ENCODE measurements at places on chromosomes 13 and 19.

- no peak for DNase-seq
Observed at GRCh38 chr19:42115219-42115618, 17.0 kb downstream of the POU2F2 start.

- DNase-seq: no peak
Observed at GRCh38 chr13:73131247-73131646, 72.4 kb downstream of the KLF5 start.

DNA sequence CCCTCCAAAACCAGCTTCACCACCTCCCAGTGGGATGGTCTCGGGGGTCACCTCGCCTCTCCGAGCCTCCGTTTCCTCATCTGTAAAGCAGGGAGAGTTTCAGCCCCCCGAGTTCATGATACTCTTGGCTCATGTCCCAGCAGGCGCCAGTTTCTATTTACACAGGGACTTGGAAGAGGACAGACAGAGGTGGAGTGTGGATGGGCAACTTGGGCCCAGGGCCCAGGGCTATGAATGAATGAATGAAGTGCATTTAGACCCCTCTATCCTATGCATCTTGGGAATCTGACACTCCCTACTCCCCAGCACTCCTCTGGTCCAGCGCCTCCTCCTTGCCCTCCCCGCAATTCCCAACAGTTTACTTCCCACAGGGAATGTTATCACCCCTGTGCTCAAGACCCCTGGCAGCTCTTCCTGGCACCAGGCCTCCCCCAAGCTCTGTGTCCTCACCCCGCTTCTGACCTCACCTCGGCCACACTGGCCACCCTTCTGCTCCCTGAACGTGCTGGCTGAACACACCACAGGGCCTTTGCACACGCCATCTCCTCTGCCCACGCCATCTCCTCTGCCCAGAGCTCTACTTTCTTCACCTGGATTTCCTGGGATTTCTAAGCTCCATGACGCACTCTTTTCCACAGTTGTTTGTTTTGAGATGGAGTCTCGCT is 4.9 kb upstream of the C2CD4C start:
- DNase-seq: no peak

DNA sequence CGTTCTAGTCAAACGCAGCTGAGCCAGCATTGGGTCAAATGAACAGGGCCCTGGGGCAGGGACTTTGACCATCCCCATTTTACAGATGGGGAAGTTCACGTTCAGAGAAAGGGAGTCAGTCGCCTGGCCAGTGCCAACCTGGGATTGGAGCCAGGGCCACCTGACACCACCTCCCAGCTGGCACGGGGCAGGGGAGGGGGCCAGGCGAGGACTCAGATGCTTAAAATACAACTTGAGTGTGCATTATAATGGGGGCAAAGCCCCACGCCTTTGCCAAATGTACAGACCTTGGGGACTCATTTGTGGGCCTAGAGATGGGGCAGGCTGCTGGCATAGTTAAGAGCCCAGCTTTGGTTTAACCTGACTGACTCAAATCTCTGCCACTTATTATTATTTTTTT is 14.6 kb downstream of the PRR12 start:
- no peak for DNase-seq

GRCh38 chr19:35034588-35035382 is 4.5 kb downstream of the SCN1B start:
- no peak for DNase-seq

GRCh38 chr19:53813996-53814395 is 10.1 kb downstream of the NLRP12 start:
- no peak for DNase-seq

DNA sequence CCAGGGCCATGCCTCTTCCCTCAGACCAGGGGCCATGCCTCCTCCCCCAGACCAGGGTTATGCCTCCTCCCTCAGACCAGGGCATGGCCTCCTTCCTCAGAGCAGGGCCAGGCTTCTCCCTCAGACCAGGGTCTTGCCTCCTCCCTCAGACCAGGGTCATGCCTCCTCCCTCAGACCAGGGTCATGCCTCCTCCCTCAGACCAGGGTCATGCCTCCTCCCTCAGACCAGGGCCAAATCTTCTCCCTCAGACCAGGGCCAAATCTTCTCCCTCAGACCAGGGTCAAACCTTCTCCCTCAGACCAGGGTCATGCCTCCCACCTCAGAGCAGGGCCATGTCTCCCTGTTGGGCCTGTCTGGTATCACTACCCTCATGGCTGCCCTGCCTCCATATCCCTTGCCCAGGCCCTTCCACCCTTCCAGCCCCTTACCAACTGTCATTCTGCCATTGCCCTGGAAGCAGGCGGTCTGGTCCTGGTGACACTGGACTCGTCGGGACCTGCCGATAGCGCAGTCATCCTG is 4.2 kb downstream of the LYPD5 start:
- no peak for DNase-seq

GRCh38 chr13:48494874-48495273 is 38.0 kb downstream of the RCBTB2 start:
- no peak for DNase-seq

GRCh38 chr19:3185461-3186159 is at the start of gene NCLN:
NCLN (plus strand) TSS chr19:3185930; CDS start chr19:3186031, 101 bp downstream.
- peak; percentile 90 for DNase-seq

- no peak for DNase-seq
Observed at GRCh38 chr13:104872153-104872552, 1663.3 kb downstream of the EFNB2 start.

GRCh38 chr13:101520672-101521071 is 68.2 kb downstream of the ITGBL1 start:
- no peak for DNase-seq

DNA sequence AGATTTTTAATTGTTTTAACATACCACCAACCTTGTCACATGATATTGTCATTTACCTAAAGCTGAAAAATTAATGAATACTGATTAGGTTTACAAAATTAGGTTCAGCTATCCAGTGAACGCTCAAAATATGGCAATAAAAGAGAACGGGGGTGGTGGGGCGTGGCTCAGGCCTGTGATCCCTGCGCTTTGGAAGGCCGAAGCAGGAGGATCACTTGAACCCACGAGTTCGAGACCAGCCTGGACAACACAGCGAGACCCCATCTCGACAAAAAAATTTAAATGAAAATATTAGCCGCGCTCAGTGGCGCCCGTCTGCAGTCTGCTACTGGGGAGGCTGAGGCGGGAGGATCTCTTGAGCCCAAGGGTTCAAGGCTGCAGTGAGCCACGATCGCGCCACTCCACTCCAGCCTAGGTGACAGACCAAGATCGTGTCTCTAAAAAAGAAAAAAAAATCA is 516 bp upstream of the FAM32A start:
- DNase-seq: no peak

DNA sequence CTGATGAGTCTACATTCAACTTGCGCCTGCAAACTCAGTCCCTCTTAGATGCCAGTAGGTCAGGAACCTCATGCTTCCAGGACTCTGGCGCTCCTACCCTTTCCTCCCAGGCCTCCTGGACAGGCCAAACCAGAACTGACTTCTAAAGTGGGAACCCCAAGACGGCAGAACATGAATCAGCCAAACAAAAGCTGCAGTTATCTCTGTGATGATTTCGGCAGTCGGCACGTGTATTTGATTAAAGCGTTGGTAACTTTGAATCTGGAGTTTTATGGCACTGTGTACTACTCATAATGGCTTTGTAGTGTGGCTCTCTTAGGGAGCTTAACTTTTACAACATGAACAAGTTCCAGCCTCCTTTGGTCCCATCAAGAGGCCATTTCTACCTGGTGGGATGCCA is 13.7 kb downstream of the ACTN4 start:
- DNase-seq: no peak

DNA sequence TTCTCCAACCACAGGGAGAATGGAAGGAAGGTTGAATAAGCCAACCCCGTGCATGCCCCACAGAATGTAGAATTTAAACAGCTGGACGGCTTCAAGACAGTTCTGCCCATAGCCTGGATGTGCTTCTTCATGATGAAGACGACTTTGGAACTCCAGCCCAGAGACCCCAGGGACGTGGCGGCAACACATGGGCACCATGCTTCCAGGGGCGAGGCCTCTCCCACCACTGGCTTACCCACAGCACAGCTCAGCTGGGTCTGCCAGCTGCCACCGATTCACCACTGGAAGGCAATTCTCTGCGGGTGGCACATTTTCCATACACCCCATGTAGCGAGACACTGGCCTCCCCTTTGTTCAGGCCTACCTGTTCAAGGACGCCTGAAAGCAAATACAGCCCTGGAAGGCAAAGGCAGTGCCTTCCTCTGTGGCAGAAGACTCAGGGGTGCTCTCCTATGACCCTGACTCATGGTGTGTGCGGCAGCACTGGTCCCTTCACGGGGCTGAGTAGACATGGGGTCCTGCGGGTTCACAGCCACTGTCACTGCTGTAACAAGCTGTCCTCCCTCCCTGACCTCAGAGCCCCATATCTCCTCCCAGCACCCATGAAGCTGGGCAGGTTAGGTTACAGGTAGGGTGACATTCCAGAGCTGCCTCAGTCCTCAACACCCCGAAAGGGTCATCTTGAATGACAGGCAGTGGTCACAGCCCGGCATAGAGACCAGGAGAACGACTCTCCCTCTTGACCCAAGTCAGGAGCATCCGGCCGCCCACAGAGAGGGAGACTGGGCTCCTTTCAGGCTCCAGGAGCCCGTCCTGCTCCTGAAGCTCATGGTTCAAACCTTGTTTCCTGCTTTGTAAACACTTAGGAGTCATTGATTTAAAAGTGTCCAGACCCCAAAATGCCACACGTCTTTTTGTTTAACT is 72.7 kb downstream of the SPACA7 start:
- DNase-seq: no peak

- DNase-seq: no peak
Observed at GRCh38 chr13:113742000-113742441, 17.0 kb upstream of the TMEM255B start.

GRCh38 chr13:51946163-51946669 is 65.0 kb downstream of the ATP7B start:
- no peak for DNase-seq

- DNase-seq: no peak
Observed at GRCh38 chr19:4749870-4750590, 26.4 kb upstream of the DPP9 start.

DNA sequence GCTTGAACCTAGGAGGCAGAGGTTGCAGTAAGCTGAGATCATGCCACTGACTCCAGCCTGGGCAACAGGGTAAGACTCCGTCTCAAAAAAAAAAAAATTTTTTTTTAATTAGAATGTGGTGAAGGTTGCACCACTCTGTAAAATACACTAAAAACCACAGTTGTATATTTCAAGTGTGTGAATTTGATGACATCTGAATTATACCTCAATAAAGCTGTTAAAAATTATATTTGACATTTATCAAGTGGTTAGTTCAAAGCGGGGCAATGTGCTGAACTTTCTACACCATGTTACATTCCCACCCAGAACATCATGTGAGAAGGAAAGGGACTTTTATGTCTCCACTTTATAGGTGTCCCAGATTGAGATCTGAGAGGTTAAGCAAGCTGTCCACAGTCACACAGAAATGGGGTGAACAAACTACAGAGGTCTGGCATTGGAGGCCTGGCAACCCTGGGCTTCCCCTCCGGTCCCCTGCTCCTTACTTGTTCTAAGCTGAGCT is 5.9 kb upstream of the S1PR5 start:
- DNase-seq: no peak

DNA sequence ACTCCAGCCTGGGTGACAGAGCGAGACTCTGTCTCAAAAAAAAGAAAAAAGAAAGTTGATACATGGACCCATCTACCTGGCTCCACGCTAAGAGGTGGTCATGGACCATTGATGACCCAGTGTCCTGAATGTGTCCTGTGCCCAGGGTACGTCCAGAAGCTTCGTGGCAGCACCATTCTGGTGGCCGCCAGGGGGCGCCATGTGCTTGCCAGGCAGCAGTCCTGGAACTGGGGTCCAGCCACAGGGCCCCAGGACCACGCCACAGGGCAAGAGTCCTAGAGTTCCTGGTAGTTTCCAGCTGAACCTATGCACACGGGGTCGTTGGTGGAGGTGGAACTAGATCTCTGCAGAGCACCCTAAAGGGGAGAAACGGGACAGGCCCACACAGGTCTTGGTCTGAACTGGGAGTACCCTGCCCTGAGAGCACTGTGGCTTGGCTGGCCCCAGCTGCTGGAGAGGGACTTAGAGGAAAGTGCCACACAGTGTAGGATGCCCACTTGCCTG is 19.9 kb upstream of the FBXO27 start:
- DNase-seq: peak; percentile 36

DNA sequence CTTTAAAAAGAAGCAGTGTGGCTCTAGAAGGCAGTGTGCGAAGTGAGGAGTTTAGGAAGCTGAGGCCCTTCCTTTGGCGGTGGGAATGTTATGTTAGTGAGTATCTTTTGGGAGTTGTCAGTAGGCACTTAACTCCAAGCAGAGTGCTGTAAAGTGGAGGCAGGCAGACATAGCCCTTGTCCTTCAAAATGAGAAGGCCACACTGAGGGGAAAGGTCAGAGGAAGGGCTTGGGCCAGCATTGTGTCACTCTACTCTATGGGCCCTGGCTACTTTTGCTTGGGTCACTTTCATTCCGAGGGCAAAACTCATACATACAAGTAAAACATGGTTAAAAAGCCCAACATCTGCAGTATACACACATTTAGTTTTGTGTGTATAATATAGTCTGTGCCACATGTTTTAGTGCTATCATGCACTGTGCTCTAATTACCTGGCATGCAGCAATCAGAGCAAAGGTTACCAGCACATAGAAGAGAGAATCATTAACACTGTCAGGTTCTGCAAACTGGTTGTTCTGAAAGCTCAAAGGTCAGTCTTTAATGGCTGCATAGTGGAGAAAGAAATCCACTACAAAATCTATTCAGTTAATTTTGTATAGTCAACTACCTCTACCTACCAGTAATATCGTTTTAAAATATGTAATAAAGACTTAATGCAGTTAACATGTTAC is 64.4 kb downstream of the WASF3 start:
- no peak for DNase-seq

- no peak for DNase-seq
Observed at GRCh38 chr19:48671446-48671995, 1.3 kb downstream of the NTN5 start.

DNA sequence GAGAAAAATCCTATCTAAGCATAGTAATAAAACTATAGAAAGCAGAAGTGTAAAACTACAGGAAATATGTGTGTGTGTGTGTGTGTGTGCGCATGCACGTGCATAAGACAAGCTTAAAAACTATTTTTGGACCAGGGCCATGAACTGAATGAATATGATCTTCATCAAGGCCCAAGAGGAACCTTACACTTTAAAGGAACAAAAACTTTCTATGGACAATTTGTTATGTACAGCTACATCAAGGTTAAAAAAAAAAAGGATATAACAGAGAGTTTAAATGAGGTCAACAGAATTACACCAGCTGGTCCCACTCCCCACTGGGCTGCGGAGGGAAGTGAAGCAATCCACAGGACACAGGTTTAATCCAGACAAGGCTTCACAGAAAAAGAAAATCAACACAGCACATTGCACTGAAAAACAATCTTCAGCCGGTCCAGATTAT is 151.1 kb downstream of the LHFPL6 start:
- DNase-seq: no peak

Measured in stimulated activated CD8-positive, alpha-beta memory T cell treated with anti-CD3 and anti-CD28 coated beads, Interleukin-4, amount 100 ng/mL, for 4 hours (primary cell).